ENCODE measurements at places on chromosomes 6 and 20.
A peak's percentile ranks its signal among the peaks of the same experiment; 100 is the strongest.

- no peak for DNase-seq
Observed at GRCh38 chr20:58223358-58223941, 5.0 kb downstream of the ANKRD60 start.

DNA sequence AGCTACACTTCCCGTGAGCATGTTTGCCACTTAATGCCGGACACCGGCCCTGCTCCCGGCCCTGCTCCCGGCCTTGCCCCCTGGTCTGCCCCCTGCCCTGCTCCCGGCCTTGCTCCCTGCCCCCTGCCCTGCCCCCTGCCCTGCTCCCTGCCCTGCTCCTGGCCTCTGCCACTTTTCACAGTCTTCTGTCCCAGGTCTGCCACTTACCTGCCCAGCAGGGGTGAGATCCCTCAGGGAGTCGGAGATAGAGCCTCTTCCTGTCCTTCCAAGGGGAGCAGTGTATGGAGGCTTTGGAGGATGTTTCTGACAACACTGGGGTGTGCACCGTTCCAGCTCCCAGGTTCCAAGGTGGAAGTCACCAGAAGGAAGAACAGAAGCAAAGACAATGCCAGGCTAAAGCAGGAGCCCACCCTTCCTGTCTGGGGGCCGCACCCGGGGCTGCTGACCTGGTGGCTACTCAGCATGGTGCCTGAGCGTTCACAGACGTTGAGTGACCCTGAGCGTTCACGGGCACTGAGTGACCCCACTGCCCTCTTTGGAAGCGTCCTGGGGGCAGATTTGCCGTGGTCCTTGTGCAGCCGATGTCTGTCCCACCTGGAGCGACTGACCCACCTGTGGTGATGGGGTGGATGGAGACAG lies 199.8 kb downstream of the DLL1 start:
- peak; percentile 7 for DNase-seq

DNA sequence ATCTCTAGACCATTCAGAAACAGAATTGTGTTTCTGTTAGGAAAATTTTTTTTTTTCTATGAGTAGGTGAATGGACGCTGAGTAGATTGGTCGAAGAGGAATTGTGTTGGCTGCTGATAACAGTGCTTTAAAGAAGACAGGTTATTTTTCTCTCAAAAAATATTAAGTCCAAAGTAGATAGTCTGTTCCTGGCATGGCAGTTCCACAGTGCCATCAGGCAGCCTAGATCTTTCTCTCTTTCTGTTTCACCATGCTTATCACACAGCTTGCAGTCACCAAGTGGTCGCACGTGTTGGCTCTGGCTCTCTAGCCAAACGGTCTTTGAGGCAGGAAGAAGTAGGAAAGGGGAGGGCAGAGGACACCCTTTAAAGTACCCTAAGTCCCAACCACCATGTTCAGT lies 22.4 kb upstream of the SERINC3 start:
- no peak for DNase-seq

DNA sequence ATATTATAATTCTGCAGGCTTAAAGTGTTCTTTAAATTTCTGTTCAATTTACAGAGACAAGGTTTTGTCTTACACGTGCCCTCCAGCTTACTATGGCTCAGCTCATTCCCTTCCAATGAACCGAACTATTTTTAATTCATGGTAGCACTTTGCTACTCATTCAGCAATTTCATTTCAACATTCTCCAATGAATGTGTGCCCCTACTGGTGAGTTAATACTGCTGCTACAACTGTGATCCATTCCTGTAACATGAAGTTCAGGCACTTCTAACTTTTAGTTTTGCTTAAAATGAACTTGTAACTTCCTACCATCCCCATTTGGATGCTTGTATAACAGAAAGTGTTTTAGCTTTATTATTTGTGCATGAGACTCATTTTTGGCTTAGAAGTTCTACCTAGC lies 99.7 kb downstream of the F13A1 start:
- no peak for DNase-seq

DNA sequence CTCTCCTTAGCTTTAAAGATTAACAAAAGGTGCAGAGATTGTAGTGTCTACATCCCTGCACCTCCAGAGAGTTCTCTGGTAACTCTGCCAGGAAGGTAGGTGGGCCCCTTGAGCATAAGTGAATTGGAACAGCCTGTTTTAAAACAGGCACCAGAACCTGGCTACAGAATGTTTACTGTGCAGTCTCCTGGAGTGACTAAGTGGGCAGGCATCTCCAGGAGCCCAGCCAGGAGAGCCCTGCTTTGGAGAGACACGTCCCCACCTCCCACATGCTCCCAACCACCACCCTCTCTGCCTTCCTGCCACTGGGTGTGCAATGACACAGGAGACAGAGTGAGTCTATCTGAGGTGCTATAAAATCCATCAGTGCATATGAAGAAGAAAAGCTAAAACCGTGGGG lies 110.3 kb upstream of the EYA4 start:
- no peak for DNase-seq

- no peak for DNase-seq
Observed at GRCh38 chr20:4828830-4829513, 107.3 kb downstream of the PRND start.

GRCh38 chr6:3372184-3372846 lies 84.5 kb downstream of the SLC22A23 start:
- no peak for DNase-seq

DNA sequence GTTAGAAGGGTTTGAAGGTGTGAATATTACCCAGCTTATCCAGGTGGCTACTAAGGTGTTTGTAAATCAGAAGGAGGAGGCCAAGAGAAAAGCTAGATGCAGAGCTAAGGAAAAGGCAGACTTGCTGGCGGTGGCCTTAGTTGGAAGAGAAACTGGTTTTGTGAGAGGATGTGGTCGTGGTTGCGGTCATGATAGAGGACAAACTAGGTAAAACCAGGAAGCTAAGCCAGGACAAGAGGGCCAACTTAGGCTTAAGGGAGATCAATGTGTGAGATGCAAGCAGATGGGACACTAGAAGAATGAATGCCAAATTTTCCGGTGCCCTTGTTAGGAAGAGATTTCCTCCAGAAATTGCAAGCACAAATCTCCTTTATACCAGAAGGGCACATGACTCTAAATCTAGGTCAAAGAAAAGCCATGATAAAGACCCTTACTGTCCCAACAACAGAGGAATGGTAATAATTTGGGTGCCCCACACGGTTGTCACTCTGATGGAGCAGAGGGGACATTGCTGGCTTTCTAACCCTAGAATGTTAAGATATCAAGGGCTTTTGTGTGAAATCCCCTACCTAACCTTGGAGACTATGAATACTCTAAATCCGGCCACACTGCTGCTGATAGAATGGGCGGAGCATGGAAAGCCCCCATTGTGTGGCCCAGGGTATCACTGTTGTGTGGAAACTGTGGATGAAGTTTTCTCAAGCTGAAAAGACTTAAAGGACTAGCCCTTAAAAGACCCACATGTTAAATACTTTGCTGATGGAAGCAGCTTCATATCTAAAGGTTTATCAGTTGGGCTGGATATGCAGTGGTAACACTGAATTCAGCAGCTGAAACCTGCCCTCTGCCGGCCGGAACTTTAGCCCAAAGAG lies 7.8 kb downstream of the IL22RA2 start:
- DNase-seq: peak; percentile 37

DNA sequence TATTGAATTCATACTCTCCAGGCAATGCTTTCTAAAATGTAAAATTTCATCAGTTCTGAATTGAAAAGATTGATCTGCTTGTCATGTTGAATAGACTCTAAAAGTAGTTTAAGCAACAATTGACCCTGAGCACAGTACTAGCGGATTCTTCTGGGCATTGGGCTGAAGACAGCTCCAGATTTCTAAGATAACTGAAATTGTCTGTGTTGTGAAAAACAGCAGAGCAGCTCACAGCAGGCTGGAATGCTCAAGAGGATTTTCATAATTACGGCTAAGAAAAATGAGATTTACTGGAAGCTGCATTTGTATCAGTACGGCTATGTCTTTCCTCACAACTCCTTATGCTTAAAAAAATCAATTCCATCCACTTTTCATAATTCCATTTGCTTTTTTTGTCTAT lies 373.7 kb downstream of the HACE1 start:
- no peak for DNase-seq

DNA sequence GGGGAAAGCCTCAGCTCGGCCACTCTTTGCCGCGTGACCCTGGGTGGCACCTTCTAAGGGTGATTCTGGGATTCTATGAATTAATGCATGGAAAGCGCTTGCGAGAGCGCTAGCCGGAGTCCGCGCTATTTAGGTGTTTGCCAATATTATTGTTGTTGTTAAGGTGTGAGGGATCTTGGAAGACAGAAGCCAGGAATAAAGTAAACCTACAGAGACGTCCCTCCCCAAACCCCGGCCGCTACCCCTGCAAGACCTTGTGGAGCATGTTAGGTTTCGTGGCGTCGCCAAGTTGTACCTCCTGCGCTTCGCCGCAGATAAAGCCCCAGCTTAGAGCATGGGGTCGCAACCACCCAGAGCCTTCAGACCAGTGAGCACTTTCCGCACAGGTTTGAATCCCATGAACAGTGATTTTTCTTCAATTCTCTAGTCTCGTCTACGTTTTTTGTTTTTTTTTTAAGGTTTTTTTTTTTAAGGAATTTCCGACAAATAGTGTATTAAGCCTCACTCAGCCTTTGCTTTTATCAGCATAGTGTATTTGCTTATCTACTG lies 16.9 kb upstream of the ZSCAN9 start:
- no peak for DNase-seq

DNA sequence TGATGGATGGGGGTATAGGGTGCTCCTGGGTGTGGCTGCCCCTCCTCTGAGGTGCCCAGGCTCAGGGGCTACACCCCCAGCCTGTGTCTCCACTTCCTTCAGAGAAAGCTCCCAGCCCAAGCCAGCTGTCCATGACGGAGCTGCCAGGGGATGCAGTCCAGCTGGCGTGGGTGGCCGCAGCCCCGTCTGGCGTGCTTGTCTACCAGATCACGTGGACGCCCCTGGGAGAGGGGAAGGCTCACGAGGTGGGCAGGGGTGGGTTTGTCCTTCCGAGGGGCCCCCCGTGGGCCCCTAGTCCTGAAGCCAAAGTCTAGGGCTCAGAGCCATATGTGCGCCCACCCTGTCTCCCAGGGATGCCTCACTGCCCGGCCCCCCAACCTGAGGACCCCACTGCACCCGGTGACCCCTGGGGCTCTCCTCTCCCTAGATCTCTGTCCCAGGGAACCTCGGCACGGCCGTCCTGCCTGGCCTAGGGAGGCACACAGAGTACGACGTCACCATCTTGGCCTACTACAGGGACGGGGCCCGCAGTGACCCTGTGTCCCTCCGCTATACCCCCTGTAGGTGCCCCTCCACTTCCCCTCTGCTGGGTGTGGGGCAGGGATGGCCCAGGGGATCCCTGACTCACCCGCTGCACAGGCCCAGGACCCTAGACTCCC lies 19.8 kb downstream of the COL20A1 start:
- no peak for DNase-seq

GRCh38 chr6:22497276-22497675 lies 72.1 kb upstream of the HDGFL1 start:
- DNase-seq: no peak

GRCh38 chr6:32192608-32193039 lies at the start of gene GPSM3:
TSS of gene GPSM3 (minus strand) at chr6:32192643. CDS start at chr6:32192513, 130 bp downstream.
- DNase-seq: peak; percentile 63

GRCh38 chr20:62828051-62828450 lies 11.2 kb downstream of the COL9A3 start:
- DNase-seq: no peak

- DNase-seq: no peak
Observed at GRCh38 chr6:139581485-139581865, 207.0 kb upstream of the CITED2 start.

DNA sequence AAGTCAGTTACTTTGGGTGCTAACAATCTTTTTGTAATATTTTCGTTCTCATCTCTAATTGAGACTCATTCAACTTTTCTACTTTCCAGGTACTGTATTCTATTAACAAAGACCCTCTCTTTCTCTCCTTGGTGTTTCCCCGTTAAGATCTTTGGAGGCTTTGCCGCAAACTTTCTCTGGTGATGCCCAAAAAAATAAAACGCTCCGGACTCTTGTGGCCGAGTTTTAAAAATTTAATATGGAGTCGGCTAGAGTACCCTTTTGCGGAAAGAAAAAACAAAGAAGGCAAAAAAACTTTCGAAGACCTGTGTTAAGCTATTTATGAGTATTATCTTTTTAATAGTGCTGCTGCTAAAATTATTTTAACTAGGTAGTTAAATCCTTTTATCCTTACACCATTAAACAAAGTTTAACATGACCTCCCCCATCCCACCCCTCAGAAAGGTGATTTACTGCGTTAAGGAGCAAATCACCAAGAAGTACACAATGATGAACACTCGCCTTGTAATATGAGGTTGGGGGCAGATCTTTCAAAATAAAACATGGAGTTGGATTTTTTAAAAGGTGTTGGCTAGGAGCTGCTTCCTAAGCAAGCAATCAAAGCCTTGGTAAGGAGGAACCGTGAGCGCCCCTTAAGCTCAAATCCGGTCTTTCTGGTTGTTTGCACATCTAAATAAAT lies 10.0 kb downstream of the SIM1 start:
- no peak for DNase-seq

- DNase-seq: peak; percentile 51
Observed at GRCh38 chr20:56411759-56412472, at the start of gene CASS4. TSS of gene CASS4 (plus strand) at chr20:56412260. CDS start at chr20:56412459, 199 bp downstream.

All from activated T-cell treated with anti-CD3 and anti-CD28 coated beads, Interleukin-2, amount 50 U/mL, for 1 hour (primary cell).